Activated naive CD8-positive, alpha-beta T cell treated with anti-CD3 and anti-CD28 coated beads for 36 hours (primary cell): ENCODE measurements at places on chromosomes 5 and 9. TPM values are rescaled to one million over a fixed set of nuclear protein-coding genes. Genes with fewer than 3 reads are reported as not detected.

The SLC30A5 gene
- 58.2 TPM for total RNA-seq

The ZNF658 gene
- 2.0 TPM for total RNA-seq

The GFI1B gene
- not detected for total RNA-seq

The FEM1C gene
- total RNA-seq, result 15.6 TPM
